ENCODE measurements at places on chromosomes 13 and 19.

DNA sequence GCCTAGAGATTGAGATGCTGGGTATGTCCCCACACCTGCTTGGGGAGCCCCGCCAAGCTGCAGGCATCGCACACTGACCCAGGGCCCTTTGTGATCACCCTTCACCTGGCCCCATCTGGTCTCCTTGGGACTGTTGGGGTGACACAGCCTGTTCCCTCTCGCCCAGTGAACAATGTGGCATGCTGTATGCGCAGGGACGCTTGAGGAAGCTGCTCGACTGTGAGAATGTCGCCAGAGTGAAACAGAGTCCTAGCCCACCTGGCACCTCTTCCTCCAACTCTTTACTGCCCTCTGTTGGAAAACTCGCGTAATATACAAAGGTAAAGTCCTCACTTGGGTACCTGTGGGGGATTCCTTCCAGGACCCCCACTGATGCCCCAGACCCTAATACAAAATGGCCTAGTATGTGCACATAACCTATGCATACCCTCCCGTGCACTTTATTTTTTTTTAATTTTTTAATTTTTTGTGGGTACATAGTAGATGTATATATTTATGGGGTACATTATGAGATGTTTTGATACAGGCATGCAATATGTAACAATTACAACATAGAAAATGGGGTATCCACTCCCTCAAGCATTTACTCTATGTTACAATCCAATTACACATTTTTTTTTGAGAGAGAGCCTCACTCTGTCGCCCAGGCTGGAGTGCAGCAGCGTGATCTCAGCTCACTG, 9.0 kb downstream of the BLOC1S3 start:
- DNase-seq = no peak

DNA sequence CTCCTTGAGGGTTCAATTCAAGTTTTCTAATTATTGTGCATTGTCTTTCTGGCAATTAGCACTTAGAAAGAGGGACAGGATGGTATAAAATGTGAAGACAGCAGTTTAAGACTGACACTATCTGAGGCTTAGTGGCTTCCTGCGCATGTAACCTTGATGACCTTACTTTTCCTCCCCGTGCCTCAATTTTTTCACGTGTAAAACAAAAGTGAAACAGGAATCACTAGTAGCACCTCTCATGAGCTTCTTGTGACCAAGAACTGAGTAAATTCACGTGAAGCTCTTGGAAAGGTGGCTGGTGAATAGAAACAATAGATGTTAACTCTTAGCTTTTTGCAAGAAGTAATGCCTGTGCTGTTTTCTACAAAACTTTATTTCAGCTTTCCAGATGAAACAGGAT, 233.9 kb downstream of the LMO7 start:
- DNase-seq = no peak

- peak; percentile 79 for DNase-seq
These were observed 2.7 kb downstream of the JUND start for GRCh38 chr19:18278521-18279265.

- no peak for DNase-seq
These were observed 600 bp upstream of the ZNF226 start for GRCh38 chr19:44164327-44164672.

- DNase-seq = no peak
These were observed 14.9 kb upstream of the CYP2B6 start for GRCh38 chr19:40976134-40976533.

GRCh38 chr19:3950871-3951861, 18.3 kb downstream of the NMRK2 start:
- DNase-seq = no peak

DNA sequence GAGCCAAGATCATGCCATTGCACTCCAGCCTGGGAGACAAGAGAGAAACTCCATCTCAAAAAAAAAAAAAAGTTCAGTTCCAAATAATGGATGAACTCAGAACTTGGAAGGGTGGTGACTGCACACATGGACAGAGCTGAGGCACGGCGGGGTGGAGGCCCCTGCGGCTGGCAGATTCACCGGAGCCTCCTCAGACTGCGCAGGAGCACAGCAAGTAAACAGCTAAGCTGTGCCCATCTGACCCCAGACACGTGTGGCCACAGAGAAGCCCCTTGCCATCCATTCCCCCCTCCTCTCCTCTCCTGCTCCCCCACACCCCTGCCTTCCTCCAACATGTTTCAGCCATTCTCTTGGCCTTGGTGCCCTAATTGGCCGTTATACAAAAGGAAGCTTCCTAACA, 15.6 kb upstream of the PROZ start:
- no peak for DNase-seq

DNA sequence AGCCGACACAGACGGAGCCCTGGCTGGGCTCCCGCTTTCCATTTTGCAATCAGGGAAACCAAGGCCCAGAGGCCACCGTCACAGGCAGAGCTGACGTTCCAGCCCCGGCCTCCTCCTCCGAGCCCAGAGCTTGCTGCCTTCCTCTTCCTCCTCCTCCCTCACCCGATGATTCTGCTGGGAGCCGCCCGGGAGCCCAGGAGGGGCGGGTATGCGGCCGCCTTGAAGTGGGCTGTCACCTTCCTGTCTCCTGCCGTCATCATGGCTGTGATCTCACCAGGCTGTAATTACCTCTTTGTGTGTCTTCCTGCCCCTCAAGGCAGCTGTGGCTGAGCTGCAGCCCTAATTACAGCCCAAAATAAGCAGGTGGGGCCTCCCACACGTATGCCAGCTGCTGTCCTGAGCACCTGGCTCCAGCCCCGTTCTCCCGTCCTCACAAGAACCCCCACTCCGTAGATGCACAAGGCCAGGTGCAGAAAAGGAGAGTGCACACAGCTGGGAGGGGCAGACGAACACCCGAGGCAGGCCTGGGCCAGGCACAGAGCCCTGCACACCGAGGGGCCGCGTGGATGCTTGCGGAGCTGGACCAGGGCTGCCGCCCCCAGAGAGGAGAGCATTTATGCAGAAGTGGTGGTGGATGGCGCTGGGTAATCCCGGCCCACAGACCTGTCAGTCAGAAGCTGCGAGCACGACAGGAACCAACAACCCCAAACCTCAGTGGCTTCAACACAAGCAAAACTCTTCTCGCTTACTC, 4.0 kb downstream of the TPGS1 start:
- peak; percentile 91 for DNase-seq

GRCh38 chr19:10830370-10830769, 5.6 kb downstream of the TMED1 start:
- DNase-seq = no peak

DNA sequence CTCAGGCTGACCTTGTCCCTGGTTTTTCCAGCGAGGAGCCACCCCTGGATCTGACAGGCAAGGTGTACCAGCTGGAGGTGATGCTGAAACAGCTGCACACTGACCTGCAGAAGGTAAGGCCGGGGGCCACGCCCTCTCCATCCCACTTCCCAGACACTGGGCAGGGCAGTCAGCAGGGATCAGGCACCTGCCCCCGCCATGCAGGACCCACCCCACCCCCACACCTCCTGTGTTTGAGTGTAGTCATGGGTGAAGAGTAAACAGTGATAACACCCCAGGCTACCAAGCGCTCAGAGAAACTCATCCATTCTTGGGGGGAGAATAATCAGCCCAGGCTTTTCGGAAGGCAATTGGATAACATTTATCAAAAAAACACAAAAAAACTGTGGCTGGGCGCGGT, 19.9 kb downstream of the DPF1 start:
- no peak for DNase-seq

DNA sequence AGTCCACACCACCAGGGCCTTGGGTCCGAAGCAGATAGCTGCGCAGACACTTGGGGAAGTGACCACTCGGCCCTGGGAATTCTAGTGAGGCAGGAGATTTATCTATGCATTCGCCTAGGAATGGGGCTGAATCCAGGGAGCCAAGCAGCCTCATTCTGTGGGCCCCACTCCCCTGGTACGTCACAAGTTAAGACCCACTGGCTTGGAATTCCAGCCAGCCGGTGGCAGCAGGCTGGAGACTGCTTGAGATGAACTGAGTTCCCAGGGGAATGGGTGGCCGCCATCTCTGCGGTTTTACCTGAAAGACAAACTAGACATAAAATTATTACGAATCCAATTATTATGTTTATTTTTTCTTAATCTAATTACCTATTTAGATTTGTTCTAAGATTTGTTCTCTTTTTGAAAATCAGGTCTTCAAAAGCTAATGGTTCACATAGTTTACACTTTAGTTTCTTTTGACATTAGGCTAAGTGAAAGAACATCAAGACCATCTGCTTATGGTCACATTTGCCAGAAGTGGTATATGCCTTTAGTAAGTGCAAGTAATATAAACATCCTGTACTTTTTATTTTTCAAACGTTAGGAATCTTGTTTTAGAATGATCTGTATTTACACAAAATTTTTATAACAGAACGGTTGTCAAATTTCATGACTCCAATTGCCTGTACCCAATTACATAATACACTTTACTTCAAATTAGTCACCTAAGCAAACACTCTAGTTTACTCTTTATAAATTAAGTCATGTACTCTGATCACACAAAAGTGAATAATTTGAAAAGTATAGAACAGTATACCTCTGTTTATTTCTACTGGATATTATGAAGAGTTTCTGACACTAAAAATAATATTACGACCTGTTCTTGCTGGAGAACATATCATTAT, 74.4 kb downstream of the SLITRK6 start:
- no peak for DNase-seq

GRCh38 chr13:104616990-104617389, 1550.8 kb upstream of the SLC10A2 start:
- no peak for DNase-seq

- DNase-seq = no peak
These were observed 737.5 kb downstream of the LIG4 start for GRCh38 chr13:107477772-107478379.

DNA sequence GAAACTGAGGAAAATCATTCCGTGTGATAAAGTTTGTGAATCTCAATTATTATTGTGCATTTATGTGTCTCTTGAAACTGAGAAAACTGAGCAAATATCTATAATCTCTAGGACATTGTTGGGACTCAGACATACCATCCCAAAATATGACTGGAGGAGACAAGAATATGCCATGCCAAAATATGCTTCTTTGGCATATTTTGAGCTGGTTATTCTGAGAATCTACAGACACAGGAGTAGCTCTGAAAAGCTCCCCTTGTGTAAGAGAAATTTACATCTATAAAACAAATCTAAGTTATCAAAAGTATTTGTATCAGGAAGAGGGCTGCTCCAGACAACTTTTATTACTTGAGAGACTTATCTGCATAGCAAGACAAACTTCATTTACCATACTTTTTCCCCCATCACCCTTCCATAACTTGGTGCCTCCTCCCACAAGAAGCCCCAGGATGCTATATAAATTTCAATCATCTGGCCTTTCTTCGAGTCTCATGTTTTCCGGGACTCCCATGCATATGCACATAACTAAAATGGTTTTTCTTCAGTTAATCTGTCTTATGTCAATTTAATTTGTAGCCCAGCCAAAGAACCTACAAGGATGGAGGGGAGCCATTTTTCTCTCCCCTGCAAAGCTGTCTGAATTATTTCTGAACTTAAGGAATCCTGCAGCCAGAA, 28.6 kb upstream of the NDFIP2 start:
- no peak for DNase-seq

- DNase-seq = no peak
These were observed 25.8 kb downstream of the PNPLA6 start for GRCh38 chr19:7561325-7561724.

DNA sequence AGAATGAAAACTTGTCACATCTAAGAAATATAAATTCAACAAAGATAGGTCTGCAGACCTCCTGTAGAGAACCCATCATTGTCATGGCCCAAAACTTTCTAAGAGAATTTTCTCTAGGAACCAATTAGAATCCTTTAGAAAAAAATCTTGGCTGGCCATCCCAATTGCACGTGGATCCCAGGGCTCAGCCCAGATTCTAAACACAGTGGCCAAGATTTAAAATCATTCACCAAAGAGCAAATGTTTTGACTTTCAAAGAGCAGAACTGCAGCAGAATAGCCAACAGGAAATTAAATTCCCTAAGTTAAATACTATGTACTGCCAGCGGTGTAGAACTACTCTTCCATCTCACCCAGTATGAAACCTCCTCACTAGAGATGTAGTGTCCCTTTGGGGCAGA, 21.3 kb downstream of the IPO5 start:
- DNase-seq = no peak

- DNase-seq = no peak
These were observed 178.5 kb downstream of the PRR20E start for GRCh38 chr13:57345526-57345925.

DNA sequence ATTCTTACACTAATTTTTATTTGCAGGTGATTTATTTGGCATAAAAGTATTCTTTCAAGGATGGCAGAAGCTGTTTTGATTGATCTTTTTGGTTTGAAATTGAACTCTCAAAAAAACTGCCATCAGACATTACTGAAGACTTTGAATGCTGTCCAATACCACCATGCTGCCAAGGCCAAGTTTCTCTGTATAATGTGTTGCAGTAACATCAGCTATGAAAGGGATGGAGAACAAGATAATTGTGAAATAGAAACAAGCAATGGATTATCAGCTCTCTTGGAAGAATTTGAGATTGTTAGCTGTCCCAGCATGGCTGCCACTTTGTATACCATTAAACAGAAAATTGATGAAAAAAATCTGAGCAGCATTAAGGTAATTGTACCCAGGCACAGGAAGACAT, 1.2 kb downstream of the LACC1 start:
- DNase-seq = no peak

- DNase-seq = no peak
These were observed 9.4 kb downstream of the LRP3 start for GRCh38 chr19:33203529-33203928.

DNA sequence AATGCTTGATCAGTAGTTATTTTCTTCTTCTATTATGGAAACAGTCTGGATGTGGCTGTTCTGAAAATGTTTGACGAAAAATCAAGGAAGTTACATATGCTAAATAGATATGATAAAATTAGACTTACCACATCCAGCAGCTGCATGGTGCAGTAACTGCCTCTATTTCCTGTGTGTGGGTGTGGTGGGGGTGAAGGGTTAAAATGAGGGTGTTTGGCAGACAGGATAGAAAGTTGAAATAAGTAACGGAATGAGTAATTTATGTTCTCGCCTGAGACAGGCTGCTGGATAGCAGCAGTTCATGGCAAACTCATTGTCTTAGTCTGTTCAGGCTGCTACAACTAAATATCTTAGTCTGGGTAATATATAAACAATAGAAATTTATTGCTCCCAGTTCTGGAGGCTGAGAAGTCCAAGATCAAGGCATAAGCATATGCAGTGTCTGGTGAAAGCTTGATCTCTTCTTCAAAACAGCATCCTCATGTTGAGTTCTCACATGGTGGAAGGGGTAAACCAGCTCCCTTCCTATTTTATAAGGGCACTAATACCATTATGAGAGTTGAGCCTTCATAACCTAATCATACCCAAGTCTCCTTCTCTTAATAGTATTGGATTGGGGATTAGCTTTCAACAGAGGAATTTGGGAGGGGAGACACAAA, 1248.9 kb downstream of the SLITRK5 start:
- DNase-seq = peak; percentile 17

GRCh38 chr19:33486936-33487811, 34.4 kb downstream of the PEPD start:
- no peak for DNase-seq

DNA sequence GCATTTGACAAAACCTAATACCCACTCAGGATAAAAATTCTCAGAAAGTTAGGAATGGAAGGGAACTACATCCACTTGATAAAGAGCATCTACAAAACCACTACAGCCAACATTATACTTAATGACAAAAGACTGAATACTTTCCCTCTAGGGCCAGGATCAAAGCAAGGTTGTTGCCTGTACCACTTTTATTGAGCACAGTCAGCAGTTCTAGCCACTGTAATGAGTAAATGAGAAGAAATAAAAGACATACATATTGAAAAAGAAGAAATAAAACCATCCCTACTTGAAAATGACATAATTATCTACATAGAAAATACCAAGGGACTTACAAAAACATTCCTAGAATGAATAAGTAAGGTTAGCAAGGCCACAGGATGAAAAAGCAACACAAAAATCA, 194.8 kb upstream of the ZNF507 start:
- DNase-seq = no peak

All from CD4-positive, alpha-beta T cell (primary cell).